ENCODE measurements at places on chromosomes 12 and 14.

GRCh38 chr12:120904197-120904773, at the start of gene SPPL3:
Gene SPPL3 (minus strand): TSS chr12:120904358. CDS start chr12:120903867, 491 bp downstream.
- DNase-seq, result peak; percentile 86

DNA sequence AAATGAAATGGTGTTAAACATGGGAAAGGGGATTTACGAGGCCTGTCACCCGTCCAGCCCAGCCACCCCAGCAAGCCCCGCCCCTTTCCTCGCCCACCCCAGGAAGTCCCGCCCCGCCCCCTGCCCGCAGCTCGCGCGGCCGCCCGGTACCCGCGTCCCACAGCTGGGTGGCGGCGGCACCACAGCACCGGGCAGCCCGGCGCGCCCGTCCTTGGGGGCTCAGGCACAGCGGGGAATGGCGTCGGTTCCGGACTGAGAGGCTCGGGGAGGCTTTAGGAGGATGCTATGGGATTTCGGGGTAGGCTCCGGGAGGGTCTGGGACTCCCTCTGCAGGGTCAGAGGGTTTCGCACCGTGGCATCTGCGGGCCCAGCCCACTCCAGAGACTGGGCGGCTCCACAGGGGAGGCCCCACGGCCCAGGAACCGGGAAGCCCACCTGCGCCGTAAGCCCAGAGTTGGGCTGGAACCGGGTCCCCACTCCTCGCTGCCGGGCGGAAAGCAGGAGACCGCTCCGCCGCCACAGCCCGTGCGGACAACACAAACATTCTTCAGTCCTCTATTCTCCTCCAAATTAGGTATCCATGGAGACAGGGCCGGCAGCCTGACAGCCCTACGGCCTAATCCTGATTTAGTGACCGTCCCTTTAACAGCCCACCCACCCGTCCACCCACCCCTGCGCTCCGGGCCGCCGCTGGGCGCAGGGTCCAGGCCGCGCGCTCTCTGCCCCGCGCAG, 1.4 kb downstream of the FIGNL2 start:
- DNase-seq, result peak; percentile 27

GRCh38 chr14:22266142-22266442, 322.9 kb downstream of the DAD1 start:
- no peak for DNase-seq

DNA sequence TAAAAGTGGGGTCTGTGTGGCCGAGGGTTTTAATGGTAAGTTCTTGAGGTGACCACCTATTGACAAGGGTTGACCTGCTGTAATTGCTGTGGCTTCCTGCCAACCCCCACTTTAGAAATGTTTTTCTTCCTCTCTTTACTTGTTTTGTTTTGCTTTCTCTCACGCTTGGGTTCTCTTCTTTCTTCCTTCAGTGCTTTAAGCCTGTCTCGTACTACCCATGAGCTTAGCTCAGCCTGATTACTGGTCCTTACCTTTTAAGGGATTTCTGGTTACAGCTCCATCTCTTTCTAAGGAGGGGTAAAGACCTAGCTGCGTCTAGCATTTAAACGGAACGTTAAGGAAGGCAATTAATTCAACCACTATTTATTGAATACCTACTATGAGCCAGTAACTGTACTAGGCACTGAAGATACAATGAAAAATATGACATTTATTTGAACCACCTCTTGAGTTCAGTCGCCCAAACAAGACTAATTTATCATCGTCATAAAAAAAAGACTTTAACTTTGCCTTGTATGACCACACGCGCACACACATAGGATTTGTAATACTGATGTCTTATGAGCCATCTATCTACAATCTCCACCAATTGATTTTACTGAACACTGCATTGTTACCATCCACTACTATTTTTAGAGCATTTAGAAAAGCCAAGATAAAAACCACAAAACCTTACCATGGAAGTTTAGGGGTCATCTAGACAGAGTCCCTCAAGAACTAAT, 888 bp upstream of the PPP1R12A start:
- DNase-seq, result no peak

GRCh38 chr12:86179855-86180254, 76.3 kb downstream of the MGAT4C start:
- DNase-seq, result no peak

DNA sequence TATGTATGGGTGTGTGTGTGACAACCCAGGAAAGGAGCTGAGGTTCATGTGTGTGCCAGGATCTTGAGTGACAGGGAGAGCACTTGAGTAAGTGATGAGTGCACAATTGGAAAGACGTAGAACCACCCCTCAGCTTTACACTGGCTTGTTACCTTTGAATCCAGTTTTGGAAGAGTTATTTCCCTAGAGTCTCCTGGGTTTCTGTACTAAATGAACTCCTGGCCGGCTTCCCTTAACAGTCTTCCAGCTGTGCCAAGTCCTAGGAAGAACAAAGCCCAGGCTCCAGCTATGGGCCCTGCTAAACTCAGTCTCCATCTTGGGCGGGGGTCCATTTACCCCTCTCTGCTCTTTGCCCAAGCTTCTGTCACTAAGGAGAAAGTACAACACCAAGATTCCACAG, 19.7 kb upstream of the NR1H4 start:
- no peak for DNase-seq

GRCh38 chr12:125155366-125155765, 90.1 kb downstream of the AACS start:
- no peak for DNase-seq

DNA sequence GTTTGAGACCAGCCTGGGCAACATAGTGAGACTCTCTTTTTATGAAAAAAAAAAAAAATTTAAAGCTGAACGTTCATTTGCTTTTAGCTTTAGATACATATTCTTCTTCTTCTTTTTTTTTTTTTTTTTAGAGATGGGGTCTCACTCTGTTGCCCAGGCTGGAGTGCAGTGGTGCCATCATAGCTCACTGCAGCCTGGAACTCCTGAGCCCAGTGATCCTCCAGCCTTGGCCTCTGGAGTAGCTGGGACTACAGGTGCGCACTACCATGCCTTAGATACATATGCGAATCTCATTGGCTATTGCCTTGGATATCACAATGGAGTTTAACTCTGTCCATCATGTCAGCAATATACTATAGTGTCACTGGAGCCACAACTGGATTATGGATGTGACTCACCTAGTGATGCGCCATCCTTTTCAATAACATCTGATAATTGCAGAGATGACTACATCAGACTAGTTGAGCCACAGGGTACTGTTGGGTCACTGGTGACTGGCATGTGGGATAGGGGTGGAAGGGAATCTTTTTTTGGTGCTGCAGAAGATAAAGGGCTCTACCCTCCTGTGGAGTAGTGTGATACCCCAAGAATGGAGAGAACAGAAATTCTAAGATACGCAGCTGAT, 2.7 kb upstream of the ADIPOR2 start:
- no peak for DNase-seq

GRCh38 chr12:90327793-90328743, 619.4 kb upstream of the ATP2B1 start:
- DNase-seq, result no peak

GRCh38 chr14:70416338-70416724, 559 bp downstream of the SYNJ2BP start:
- DNase-seq, result no peak

DNA sequence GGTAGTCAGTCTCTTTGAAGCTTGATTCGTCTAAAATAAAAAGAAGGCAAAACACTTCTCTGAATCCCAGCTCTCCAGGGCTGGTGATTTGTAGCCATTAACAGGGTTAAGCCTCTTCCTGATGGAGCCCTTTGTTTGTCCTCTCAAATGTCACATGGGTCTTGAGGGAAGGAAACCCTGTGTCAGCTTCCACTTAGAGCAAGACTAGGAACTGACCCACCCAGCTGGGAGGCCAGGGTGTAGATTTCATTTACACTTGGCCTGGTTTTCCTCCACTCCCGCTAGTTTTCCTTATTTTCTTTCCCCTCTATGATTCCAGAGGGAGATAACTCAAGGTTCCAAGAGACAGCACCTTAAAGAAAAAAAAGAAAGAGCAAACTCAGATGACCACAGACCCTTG, 230.5 kb upstream of the EGLN3 start:
- no peak for DNase-seq

GRCh38 chr12:84658877-84659276, 253.7 kb downstream of the SLC6A15 start:
- no peak for DNase-seq
